Stimulated activated CD4-positive, alpha-beta T cell treated with anti-CD3 and anti-CD28 coated beads, Interleukin-2, amount 100 ng/mL, for 24 hours (primary cell): ENCODE measurements at places on chromosomes 3 and 15.

DNA sequence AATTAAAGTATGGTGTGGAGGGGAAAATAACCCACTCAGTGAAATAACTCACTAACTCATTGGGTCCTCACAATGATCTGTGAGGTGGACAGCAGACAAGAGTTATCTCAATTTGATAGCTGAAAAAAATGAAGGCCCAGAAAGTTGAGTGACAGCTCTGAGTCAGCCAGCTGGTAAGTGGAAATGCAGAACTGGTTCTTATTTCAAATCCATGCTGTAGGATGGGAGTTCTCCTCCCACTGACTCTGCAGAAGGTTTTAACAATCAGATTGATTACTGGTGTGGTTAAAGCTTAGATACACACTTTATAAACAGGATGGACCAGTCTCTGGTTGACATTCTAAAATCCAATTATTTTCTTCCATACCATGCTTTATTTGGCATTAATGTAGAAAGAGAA is 87.0 kb upstream of the LMOD3 start:
- no peak for DNase-seq

DNA sequence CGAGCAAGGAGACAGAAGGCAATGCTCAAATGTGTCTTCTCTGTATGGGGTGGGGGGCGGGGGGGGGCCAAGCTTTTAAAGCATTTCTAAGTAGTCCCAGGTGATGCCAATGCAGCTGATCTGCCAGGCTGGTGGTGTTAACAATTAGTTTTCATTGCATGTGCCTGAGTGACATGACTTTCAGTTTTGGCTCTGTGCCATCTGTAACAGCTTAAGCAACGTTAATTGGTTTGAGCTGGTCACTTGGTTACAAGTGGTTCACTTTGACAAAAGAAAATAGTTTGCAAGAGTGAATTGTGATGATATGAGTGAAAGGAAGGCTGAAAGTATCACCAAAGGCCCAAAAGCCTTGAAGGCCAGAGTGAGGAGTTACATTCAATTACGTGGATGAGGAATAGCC is 26.4 kb upstream of the LRIG1 start:
- no peak for DNase-seq

- no peak for DNase-seq
These were observed 452.5 kb downstream of the RAP2B start for GRCh38 chr3:153614563-153614962.

DNA sequence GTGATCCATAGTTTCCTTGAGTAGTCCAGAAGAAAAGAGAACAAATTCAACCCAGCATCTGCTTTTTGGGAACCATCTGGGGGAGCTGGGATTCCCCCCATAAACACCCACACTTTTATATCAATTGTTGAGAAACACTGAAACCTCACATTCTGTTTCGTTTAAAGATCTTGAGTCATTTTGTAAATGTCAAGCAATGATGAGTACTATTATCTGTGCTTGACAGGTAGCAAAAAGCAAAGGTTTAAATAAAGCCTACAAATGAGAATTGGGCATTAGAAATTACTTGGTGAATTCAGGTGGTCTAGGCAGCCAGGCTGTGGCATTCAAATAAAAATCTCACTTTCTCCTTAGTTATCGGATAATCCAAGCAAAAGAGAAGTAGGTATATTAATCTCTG is 75.7 kb downstream of the TMEM266 start:
- DNase-seq, result no peak

DNA sequence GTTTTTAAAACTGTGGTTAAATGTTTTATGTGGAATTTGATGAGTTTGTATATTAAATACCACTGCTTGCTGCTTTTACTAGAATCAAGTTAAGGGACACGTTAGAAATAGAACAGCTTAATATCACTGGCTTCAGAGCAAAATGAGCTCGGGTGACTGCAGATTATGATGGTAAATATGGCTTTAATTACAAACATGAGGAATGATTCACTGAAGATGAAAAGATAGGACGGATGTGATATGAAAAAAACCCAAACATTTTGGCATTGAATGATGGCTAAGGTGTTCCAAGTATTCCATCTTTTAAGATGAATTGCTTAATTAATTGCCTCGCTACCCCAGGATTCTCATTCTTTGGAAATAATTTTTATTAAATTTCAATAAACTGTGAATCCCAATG is 33.7 kb downstream of the SLC24A1 start:
- DNase-seq, result no peak

DNA sequence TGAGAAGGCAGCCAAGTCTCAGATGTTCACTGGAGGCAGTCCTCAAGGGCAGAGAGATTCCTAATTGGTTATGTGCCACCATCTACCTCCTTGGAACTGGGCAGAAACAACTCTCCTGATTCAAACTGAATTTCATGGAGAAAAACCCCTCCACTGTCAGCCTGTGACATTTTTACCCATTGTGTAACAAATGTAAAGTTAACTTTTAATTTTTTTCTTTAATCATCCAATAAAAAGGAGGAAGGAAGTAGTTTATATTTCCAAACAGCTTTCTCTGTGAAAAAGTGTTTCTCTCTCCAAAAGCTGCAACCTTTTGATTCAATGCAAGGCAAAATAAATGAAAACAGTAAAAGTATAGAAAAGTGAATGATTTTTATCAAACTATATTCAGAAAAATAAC is 510 bp upstream of the COLQ start:
- no peak for DNase-seq

GRCh38 chr3:138933981-138934691 is 12.8 kb downstream of the FOXL2 start:
- DNase-seq, result no peak

- no peak for DNase-seq
These were observed 28.0 kb downstream of the TIPARP start for GRCh38 chr3:156702367-156702766.

GRCh38 chr3:124469555-124469954 is 260.7 kb upstream of the UMPS start:
- DNase-seq, result no peak

DNA sequence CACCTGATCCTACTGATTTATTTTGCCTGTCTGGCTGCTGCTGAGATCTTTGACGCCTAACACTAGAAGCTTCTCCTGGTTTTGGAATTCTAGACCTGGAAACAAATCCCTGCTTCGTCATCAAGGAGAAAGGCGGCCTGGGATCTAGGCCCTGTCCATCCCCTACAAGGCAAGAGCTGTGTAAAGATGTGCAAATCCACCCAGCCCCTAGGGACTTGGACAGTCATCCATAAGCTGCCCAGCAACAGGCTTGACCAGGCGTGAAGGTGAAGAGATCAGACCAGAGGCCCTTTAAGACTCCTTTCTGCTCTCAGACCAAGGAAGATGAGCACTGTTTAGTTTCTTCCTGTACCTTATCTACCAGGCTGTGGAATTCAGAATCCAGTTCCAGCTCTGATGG is 32.2 kb downstream of the SLC41A3 start:
- DNase-seq, result no peak

DNA sequence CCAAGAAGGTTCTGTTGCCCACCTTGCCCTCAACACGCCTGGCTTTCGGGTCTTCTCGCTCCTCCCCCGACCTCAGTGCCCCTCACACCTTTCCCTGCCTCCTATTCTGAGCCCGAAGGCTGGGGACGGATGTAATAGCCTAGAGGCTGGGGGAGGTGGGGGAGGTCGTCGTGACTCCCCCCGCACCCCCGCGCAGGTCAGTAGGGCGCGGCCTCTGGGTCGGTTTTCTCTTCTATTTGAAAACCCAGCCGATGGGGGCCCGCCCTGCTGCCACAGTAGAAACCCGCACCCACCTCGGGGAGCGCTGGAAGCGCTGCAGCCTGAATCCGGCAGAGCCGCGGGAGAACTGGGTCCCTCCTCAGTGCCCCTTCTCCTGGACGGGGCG is 1.0 kb upstream of the RBPMS2 start:
- no peak for DNase-seq

- no peak for DNase-seq
These were observed 76.7 kb upstream of the STRIT1 start for GRCh38 chr3:155370198-155370597.

- DNase-seq, result no peak
These were observed 94.5 kb downstream of the FBN1 start for GRCh38 chr15:48550822-48551525.

DNA sequence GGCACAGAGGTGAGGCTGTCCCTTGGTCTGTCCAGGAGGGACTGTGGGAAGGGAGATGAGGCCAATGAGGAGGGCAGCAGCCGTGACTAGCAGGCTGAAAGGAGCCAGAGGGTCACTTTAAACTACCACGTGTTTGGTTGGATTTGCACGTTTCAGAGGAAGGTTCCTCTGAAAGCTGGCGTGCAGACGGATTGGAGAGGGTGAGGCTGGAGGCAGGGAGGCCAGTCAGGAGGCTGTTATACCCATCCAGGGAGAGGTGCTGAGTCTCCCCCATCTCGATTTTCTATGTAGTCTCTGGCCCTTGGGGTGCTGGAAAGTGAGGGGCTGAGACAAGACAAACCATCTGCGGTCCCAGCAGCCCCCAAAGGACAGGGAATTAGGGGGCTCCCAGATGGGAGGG is 60.0 kb upstream of the SLC6A1 start:
- no peak for DNase-seq

DNA sequence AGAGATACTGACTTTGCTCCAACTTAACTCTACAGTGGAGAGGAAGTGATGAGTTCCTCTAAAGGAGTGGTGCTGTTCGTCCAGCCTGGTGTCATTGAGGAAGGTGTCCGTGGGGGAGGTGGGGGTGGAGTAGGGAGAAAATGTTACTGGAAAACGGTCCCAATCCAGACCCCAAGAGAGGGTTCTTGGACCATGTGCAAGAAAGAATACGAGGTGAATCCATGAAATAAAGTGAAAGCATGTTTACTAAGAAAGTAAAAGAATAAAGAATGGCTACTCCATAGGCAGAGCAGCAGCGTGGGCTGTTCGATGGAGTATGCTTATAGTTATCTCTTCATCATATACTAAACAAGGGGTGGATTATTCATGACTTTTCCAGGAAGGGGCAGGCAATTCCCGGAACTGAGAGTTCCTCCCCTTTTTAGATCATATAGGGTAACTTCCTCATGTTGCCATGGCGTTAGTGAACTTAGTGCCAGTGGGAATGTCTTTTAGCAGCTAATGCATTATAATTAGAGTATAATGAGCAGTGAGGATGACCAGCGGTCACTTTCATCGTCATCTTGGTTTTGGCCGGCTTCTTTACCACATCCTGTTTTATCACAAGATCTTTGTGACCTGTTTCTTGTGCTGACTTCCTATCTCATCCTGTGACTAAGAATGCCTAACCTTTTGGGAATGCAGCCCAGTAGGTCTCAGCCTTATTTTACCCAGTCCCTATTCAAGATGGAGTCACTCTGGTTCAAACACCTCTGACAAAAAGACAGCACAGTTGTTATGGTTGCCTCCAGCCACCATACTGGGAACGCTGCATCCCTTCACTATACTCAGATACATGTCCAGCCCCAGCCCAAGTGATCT is 38.6 kb downstream of the CLEC3B start:
- DNase-seq, result peak; percentile 65

DNA sequence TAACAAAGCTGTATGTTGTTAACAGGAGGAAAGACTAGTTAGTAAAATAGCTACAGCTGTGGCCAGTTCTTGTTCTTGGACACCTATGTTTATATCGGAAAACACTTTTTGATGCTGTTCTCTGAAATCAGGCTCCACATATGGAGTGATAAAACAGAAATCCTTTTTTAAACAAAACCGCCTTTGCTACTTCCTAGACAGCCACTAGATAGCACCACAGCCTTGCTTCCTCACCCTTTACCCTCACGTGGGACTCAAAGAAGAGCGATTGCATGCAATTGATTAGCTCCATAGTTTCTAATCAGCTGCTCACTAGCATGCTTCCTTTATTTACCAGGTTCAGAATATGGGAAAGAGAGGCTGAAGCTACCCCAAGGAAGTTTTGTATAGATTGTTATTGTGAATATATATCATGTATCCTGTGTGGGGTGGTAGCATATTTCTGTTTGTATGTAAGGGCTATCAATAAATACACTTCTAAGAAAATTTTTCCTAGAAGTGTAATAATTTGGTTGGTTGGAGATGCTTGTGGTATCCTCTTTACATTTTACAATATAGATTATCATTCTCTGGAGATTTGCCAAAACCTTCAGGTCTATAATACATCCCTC is 4.3 kb upstream of the MTFMT start:
- DNase-seq, result no peak

GRCh38 chr15:65767895-65768294 is 24.2 kb downstream of the DENND4A start:
- DNase-seq, result no peak

DNA sequence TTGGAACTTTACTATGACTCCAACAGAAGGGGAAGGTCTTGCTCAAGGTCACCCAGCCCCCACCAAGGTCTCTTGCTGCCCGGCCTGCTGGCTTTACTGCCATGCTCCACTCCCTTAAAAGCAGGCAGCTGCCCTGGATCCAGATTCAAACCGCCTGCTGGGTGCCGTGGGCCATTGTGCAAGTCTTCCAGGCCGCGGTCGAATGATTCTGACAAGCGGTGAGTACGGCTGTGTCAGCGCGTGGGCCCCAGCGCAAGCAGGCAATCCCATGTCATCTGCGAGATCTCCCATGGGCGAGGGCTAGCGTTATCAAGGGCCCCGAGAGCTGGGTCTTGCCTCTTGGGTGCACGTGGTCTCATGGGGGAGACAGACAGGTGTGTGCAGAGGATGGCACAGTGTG is 37.6 kb downstream of the CORO2B start:
- DNase-seq, result no peak

DNA sequence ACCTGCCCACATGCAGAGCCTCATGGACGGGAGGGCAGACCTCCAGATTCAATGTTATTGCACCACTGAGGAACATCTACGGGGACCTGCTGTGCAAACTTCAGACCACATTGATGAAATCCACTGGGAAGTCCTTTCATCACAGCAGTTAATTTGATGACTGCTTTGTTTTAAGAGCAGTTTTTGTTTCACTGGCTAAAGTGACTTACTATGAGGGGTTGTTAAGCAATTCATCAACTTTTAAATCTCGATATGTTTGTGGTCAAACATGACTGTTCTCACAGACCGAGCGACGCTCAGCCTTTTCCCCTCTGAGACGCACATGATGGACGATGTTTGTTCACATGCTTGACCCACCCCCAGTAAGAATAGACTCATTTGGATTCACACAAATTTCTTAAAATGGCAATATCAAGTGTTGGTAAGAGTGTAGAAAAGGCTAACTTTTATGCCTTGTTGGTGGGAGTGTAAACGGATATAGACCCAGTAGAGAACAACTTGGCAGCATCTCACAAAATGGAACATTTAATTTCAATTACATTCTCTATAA is 35.9 kb upstream of the IREB2 start:
- no peak for DNase-seq

DNA sequence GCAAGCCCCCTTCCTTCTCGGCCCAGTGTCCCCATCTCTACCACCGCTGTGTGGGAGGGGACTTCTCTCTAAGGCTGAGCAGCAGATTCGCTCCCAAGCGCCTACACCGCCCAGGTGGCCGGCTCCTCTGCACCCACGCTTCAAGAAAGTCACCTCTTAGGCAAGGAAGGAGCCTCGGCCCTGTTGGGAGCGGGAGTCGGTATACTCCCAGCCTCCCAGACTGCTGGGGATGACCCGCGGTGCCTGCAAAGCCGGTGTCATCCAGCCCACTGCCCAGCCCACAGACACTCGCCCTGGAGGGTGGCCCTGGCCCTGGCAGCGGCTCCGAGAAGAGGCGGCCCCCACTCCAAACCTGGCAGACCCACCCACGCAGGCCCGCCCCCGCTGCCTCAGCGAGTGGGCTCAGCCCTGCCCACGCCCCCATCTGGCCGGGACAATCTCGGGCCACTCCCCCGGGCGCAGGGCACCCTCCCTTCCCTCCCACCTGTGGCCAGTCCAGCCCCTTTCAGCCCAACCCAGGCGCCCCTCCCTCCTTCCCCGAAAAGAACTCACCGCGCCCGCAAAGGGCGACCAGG is 396 bp downstream of the CHRNB4 start:
- DNase-seq, result peak; percentile 14
